Left renal cortex interstitium (tissue), 4 donors: ENCODE measurements at places on chromosomes 12 and 14.

GRCh38 chr14:23469906-23470403 is 452 bp downstream of the NGDN start:
- no peak for DNase-seq

GRCh38 chr14:65986041-65986440 is 500.1 kb upstream of the CCDC196 start:
- DNase-seq: no peak

- DNase-seq: no peak
These were observed 11.4 kb upstream of the DLK1 start for GRCh38 chr14:100715332-100715731.

DNA sequence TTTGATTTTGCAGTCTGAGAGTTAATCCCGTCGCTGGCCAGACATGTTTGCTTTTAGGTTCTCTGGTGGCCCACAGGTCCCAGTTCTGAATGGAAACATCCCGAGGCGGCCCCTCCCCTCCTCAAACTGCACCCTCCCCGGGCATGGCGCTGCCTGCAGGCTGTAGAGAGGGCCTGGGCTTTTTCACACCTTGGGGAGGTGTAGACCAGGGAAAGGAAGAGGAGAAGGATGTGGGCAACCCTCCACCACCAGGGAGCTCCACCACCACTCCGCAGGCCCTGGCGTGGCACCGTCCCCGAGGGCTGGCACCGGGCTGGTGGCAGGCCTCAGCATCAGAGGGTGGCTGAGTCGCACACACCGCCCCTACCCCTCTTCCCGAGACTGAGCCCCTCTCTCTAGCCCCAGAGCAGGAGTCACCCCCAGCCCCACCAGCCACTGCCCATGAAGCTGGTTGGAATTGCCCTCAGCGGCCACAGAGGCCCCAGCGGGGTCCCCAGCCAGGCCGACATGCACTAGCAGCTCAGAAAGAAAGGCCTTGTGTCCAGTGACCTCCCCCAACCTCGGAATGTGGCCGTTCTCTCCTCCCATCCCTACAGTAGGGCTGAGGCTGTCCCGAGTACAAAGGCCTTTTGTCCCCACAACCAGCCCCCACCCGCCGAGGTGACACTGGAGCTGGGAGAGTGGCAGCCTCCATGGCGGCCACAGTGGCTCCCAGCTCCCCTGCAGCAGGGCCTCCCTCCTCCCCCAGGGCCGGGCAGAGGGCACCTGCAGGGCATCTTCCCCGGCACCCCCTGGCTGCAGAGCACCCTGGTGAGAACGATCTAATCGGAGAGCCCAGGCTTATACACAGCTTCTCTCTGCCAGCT is 23.5 kb upstream of the INF2 start:
- no peak for DNase-seq

DNA sequence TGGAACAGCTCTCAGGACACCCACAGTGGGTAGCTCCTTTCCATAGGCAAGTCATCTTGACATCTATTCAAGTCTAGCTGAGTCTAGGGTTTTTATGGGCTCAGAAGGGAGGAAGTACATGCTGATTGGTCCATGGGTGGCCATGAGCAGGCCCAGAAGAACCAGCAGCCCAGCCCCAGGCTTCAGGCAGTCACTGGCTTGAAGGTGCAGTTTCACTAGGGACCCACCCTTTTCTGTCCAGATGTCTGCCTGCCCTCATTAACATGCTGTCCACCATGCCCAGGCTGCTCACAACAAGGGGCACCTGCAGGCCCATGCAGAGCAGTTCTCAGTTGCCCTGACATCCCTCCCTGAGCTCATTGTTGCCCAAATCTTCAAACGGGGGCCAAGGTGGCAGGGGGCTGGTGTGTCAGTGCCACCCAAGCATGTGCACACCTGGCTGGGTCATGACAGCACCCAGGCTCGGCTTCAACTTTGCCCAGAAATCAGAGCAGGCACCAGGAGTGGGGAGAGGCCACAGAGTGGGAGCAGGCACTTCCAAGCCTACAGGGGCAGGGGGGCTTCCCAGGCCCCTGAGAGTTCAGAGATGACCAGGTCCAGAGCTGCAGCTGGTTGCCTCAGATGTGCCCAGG is 18.7 kb upstream of the LGR5 start:
- no peak for DNase-seq

- DNase-seq: no peak
These were observed 239.1 kb downstream of the SSPN start for GRCh38 chr12:26434299-26435068.

GRCh38 chr12:6204533-6205143 is 4.4 kb downstream of the CD9 start:
- DNase-seq: no peak

DNA sequence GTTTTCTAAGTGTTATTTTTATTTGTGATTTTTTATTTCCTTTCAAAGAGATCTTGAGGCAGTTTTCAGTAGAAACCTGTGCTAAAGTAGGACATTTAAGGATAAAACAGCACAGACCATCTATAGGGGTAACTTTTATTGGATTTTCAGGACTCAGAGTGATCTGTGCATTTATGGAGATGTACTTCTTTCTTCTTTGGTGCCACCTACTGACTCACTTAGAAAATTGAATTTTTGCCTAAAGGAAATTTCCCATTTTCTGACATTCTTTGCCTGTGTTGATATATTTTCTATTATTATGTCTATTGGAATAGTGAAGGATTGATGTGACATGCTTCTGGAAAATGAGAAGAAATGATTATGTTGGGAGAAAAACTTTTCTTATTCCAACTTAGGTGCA is 113.0 kb downstream of the UNC79 start:
- DNase-seq: no peak

- DNase-seq: no peak
These were observed 759.0 kb downstream of the AACS start for GRCh38 chr12:125824276-125824675.

GRCh38 chr12:103011974-103012763 is 54.7 kb downstream of the ASCL1 start:
- no peak for DNase-seq

GRCh38 chr12:14928931-14929330 is 9.4 kb downstream of the ERP27 start:
- no peak for DNase-seq

GRCh38 chr12:123395236-123395635 is 11.3 kb downstream of the KMT5A start:
- no peak for DNase-seq

- no peak for DNase-seq
These were observed 122.9 kb upstream of the PCED1B start for GRCh38 chr12:46956451-46957035.

GRCh38 chr12:4114986-4115385 is 158.6 kb upstream of the CCND2 start:
- DNase-seq: no peak

GRCh38 chr14:21229821-21230220 is 39.4 kb downstream of the HNRNPC start:
- DNase-seq: no peak

- DNase-seq: no peak
These were observed 37.0 kb upstream of the FBXO33 start for GRCh38 chr14:39469094-39469710.

DNA sequence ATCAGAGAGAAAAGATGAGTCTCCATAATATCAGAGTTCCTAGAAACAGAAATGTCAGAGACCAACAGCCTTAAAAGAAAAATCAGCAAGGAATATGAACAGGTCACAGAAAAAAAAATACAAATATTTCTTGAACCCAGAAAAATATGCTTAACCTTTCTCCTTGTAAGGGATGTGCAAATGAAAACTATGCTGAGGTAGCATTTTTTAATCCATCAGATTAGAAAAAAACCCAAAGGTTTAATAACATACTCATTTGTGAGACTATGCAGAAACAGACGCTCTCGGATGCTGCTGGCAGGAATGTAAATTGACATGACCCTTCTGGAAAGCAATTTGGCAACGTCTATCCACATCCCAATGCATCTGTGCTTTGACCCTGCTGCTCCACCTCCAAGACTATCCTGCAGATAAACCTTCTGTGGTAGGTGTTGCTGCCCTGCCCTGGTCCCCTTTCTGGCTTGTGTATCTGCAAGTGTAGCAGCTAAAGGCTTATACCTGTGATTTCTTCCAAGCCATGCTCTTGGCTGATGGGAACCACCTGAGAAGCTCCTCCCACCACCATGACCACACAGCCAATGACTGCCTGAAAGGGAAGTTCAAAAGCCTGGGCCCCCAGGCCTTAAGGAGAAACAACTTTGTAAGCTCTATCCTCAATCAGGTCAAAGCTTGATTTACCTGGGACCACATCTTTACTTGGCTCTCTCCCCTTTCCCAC is 49.4 kb downstream of the LTBP2 start:
- DNase-seq: no peak

GRCh38 chr12:54853933-54854538 is at the start of gene MUCL1:
Gene MUCL1 (plus strand): TSS chr12:54854516. CDS start chr12:54854583, 67 bp downstream.
- no peak for DNase-seq

GRCh38 chr12:72995616-72996015 is 723.4 kb downstream of the TRHDE start:
- no peak for DNase-seq

DNA sequence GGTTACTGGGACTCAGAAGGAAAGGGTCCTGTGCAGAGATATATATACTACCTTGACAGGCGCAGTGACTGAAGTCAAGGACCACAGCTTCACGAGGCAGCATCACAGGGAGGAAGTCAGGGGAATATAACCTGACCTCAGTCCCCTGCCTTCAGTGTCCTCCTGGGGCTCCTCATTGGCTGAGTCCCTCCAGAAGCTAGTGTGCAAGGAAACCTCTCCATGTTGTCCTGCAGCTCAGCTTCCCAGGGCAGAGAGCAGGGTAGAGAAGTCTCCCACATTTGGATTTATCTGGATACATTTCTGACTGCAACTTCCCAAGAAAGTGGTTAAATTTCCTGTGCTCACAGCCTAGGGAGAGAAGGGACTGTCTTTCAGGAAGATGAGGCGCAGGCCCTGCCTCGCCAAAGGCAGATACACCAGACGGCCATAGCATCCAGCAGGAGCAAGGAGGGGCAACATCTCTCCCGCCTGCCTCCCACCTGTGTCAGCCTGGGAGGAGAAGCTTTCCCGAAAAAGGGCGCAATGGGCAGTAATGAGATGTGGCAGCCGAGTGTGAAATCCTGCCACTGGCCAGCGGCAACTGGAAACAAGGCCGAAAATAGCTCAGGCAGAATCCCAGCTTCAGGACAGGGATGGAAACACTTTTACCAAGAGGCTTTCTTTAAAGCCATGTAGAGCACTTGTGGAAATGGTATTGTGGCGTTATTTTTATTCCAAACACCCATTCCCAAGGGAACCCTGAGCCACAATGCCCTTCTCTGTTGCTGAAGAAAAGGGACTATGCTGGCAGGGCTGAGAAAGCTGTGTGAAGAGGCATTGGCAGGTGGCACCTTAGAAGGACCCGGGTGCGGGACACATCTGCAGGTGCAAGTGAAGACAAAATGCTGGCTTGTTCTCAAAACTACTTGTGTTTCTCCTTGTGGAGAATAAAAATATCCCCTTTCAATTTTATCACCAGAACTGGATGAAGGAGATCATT is 54.9 kb upstream of the HIF1A start:
- DNase-seq: no peak

GRCh38 chr14:34098045-34098984 is 147.4 kb upstream of the EGLN3 start:
- DNase-seq: no peak

DNA sequence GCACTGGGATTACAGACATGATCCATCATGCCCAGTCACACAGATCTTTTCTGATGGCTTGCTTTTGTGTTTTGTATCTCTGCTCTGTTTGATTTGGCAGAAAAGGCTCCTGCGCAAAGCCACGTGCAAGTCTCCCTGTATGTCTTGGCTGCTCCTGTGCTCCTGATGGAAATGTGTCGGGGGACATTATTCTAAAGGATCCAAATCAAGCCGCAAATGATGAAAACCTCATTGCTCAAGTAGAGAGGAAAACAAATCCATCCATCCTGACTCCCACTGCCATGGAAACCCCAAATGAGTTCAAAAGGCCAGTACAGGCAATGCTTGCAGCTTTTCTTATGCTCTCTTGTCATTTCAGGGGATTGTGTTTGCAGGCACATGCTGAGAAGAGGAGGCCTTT is 93.8 kb downstream of the NDUFA12 start:
- DNase-seq: no peak

DNA sequence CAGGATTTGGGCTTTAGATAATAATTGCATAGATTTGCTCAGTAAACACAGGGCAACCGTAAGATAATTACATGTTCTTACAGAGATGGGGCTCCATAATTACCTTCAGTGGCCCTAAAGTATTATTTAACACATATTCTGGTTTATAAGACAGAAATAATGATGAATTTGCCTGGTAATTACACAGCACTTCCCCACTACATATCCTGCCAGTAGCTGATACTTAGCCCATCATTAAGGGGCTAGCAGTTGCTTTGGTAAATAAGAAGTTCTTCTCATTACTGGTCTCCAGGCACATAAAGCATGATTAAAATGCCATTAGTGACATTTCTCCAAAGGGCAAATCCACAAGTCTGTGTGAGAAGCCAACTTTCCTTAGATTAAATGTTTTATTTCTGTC is 158.7 kb downstream of the NUAK1 start:
- DNase-seq: no peak

DNA sequence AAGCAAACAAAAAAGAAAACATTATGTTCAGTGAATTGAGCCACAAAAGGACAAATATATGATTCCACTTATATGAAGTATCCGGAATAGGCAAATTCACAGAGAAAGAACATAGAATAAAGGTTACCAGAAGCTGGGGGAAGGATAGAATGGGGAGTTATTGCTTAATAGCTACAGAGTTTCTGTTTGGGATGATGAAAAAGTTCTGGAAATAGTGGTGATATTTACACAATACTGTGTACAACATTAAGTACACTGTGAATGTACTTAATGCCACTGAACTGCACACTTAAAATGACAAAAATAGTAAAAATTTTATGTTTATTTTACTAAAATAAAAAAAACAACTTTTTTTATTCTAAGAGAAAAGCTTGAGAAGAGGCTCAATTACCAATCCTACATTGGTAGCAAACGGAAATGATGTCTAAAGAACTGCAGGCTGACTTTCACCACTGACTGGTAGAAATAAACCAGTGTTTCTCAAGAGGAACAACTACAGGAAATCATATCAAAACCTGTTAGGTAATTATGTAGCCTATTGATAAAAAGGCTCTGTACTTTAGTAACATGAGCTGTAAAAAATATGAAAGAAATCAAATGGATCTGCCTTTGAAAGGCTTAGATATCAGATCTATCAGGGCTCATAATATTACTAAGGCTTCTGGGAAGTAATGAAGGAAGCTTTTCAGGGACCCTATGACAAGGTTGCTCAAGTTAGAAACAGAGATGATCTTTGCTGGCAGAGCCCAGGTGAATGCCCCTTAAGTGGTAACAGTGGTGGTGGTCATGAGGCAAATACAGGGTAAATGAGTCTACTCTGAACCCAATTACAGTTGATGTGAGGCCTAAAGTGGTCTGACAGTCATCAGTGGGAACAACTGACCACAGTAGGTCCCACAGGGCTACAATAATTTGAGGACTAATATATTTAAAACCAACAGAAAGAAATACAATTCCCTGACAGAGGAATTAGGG is 41.3 kb downstream of the BAZ1A start:
- no peak for DNase-seq
